Activated CD4-positive, alpha-beta T cell treated with anti-CD3 and anti-CD28 coated beads for 36 hours (primary cell): ENCODE measurements at places on chromosomes 5 and 9.

- no peak for DNase-seq
Measured at GRCh38 chr5:128199104-128199503, 115.5 kb downstream of the SLC12A2 start.

GRCh38 chr9:70261131-70261870 is 2.5 kb downstream of the SMC5 start:
- DNase-seq: no peak

DNA sequence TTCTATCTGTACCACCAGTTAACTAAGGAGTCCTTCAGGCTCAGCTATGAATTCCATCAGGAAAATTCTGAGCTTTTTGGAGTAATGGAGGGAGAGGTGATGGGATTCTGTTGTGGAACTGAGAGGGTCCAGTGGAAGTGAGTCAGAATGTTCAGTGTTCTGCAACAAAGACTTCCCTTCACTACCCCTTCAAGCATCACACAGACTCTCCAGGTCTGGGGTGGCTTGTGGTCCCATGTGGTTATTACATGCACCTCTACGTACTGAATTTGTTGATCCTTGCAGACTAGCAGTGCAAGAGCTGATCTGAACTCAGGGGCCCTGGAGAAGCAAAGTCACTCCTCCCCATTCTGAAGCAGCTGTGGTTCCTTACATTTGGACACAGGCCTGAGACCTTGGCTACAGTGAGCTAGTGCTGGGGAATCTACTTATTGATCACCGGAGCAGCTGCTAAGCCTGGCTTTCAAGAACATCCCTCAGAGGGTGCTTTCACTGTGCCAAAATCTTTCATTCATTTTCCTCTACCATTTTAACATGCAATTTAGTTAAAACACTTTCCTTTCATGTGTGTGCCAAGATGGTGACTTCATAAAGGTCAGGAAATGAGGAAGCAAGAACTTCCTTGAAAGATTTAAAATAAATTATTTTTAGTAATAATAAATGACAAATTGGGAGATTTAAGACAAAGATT is 75.0 kb upstream of the TNC start:
- DNase-seq: no peak

DNA sequence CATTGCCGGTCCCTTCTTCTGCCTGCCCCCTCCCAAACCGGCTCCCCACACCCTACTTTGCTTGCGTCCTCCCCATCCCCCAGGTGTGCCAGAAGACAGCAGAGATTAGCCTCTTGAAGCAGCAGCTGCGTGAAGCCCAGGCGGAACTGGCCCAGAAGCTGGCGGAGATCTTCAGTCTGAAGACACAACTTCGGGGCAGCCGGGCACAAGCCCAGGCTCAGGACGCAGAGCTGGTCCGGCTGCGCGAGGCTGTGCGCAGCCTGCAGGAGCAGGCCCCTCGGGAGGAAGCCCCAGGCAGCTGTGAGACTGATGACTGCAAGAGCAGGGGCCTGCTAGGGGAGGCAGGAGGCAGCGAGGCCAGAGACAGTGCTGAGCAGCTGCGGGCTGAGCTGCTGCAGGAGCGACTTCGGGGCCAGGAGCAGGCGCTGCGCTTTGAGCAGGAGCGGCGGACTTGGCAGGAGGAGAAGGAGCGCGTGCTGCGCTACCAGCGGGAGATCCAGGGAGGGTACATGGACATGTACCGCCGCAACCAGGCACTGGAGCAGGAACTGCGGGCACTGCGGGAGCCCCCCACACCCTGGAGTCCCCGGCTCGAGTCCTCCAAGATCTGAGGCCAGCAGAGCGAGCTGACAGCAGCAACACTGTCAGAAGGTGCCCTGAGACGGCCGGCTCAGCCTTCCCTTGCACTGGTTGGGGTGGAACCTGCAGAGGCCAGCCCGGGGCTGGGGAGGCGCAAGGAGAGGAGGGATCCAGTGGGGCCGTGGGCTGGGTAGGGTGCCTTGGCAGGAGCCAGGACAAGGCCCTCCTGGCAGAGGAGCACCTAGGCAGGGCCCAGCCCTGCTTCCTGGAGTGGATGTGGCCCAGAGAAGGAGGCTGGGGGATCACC is 8.3 kb downstream of the N4BP3 start:
- no peak for DNase-seq

- no peak for DNase-seq
Measured at GRCh38 chr5:134252671-134253070, 26.8 kb upstream of the PPP2CA start.

- DNase-seq: no peak
Measured at GRCh38 chr9:114561771-114562170, 25.8 kb upstream of the ATP6V1G1 start.

- no peak for DNase-seq
Measured at GRCh38 chr5:150434464-150434863, 15.1 kb downstream of the RPS14 start.

- no peak for DNase-seq
Measured at GRCh38 chr5:132096904-132097303, 23.3 kb downstream of the CSF2 start.

GRCh38 chr9:35489313-35490154 is at the start of gene RUSC2:
Gene RUSC2 (plus strand): TSS chr9:35490111. CDS start chr9:35546522, 56,411 bp downstream.
- DNase-seq: peak; percentile 82

- no peak for DNase-seq
Measured at GRCh38 chr5:169104937-169105494, 195.9 kb downstream of the SLIT3 start.

DNA sequence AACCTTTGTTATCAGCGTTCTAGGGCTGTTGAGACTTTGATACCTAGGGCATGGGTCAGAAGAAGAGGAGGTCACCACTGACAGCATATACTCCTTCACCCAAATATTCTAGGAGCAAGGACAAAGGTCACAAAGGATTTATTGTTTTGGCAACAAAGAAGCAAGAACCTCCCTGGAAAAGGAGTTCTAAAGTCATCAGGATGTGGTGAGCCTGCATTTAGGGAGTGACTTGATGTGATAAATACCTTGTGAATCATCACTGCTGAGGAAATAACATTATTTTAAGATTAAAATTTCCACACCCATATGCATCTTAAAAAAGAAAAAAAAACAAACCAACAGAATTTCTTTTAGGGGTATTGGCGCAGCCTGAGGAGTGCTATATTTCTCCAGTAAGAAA is 13.9 kb downstream of the IFNA1 start:
- DNase-seq: no peak

- no peak for DNase-seq
Measured at GRCh38 chr9:8349376-8349775, 549.8 kb upstream of the DMAC1 start.

DNA sequence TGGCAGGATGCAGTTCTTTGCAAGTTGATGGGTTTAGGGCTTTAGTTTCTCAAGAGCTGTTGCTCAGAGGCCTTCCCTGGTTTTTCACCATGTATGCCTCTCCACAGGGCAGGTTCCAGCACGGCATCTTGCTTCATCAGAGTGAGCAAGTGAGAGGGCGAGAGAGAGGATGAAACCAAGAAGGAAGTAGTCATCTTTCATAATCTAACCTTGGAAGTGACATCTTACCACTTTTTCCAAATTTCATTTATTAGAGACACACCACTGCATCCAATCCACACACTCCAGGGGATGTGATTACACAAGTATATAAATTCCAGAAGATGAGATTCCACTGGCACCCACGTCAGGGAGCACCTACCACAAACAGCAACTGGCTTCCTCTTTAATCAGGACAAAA is 294.4 kb downstream of the MARCHF11 start:
- no peak for DNase-seq

- peak; percentile 8 for DNase-seq
Measured at GRCh38 chr5:143968071-143968878, 156.3 kb downstream of the HMHB1 start.

DNA sequence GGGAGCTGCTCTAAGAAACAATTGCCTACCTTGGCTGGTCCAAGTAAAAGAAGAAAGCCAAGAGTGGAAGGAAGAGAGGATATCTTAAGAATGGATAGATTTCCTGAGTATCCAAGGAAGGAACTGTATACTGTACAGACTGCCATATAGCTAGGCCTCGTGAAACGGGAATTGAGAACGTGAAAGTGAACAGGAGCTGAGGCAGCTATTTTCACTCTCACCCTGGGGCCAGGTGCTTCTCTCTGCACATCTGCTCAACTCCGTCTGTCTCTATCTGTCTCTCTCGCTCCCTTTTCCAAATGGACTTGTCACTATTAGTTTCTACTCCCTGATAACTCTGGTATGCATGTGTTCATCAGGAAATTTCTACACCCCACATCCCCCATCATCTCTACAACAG is 35.9 kb upstream of the TESK1 start:
- no peak for DNase-seq

DNA sequence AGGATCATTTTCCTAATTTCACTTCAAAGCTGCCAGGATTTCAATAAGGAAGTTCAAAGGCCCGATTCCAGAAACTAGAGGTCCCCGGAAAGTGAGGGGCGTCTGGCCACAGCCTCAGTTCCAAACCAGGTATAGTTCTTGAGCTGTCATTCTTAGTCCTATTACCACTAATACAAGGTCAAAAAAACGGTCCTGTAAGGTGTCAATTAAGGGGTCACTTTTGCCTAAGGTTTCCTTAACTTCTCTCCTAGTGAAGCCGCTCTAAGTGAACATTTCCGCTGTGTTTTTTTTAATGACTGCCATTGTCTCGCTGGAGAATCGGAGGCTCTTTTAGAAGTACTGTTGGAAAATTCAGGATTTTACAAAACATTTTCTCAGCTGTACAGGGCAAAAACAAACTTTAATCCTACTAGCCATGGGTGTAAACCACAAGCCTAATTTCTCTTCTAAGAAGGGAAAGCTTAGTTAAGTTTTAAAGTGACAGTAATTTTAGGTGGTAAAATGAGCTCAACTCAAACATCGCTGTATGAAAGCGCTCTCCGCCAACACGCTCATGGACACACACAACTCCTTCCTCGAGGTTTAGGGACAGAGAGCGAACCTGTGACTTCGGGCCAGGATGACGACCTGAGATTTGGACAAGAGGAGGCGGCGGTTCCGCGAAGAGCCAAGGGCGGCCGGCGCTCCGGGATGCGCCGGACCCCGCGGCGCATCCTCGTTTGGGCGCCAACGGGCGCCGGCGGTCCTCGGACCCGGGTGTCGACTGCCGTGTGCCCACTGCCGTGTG is 76.7 kb upstream of the IFNE start:
- DNase-seq: peak; percentile 29

DNA sequence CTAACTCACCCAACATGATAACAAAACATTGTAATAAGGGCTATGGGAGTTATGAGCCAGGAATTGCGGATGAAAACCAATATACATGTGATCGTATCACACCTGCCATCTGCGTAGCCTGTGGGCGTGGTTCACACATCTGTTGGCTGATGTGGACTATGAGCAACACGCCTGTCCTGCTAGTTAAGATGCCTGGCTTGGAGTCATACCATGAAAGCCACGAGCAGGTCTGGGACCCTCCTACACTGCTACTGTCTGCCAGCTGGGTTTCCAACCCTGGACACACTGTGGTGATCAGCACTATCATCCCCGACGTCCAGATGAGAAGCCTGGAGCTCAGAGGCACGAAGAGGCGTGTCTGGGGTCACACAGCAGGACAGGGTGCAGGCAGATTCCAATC is 40.2 kb downstream of the STK10 start:
- DNase-seq: peak; percentile 24

DNA sequence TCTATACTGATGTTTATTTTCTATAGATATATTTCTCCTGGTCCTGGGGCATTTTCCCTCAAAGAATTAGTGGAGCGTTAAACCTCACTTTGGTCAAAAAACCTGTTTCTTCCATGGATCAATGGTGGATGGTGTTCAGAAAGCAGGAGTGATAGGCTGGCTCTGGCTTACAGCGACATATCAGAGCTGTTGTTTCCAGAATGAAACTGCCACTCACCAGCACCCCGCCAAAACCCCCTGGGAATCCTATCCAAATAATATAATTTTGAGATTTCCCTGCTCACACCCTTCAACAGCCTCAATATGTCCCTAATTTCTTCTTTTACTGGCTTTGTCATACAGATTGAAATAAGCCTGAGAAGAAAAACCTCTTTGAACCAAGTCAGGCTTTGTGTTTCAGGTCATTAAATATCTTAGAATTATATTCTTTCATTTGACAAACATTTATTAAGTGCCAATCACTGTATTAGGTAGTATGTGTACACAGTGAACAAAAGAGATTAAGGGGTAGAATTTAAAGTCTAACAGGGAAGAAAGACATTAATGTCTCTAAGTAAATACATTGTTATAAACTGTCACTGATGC is 144.5 kb upstream of the GPR151 start:
- no peak for DNase-seq

GRCh38 chr5:59173578-59173977 is 590.7 kb downstream of the RAB3C start:
- no peak for DNase-seq

DNA sequence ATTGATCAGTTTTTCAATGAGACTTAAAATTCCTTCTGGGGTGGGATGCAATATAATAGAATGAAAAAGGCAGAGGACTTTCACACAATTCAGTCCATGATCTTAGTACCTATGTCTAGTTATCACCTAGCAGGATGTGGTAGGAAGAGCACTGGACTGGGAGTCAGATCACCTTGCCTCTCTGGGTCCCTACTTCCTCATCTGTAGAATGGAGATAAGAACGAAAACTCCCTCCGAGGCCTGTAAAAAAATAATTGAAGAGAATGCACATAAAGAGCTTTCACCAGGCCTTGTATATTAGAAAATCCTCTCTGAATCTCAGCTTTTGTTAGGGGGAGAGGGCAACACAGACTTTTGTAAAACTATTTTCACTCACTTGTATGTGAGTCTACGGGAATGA is 681 bp upstream of the TMEFF1 start:
- no peak for DNase-seq
